SK-N-SH (cell line): ENCODE measurements at places on chromosomes 5 and 9. TPM values are rescaled to one million over a fixed set of nuclear protein-coding genes. Genes with fewer than 3 reads are reported as not detected.

Gene SLC25A2
- polyA plus RNA-seq = not detected in 2 replicates

Gene RANBP3L
- polyA plus RNA-seq = not detected in 2 replicates

Gene GPX8
- polyA plus RNA-seq = 30.1 and 44.2 TPM in 2 replicates

Gene TMEM252
- polyA plus RNA-seq = not detected in 2 replicates

Gene GABRG2
- polyA plus RNA-seq = not detected in 2 replicates

GRCh38 chr9:128892221-128892921 lies 10.4 kb downstream of the LRRC8A start:
- DNase-seq = no peak

- DNase-seq = peak; percentile 55
These were observed 701 bp upstream of the LMX1B start for GRCh38 chr9:126612813-126613641.

DNA sequence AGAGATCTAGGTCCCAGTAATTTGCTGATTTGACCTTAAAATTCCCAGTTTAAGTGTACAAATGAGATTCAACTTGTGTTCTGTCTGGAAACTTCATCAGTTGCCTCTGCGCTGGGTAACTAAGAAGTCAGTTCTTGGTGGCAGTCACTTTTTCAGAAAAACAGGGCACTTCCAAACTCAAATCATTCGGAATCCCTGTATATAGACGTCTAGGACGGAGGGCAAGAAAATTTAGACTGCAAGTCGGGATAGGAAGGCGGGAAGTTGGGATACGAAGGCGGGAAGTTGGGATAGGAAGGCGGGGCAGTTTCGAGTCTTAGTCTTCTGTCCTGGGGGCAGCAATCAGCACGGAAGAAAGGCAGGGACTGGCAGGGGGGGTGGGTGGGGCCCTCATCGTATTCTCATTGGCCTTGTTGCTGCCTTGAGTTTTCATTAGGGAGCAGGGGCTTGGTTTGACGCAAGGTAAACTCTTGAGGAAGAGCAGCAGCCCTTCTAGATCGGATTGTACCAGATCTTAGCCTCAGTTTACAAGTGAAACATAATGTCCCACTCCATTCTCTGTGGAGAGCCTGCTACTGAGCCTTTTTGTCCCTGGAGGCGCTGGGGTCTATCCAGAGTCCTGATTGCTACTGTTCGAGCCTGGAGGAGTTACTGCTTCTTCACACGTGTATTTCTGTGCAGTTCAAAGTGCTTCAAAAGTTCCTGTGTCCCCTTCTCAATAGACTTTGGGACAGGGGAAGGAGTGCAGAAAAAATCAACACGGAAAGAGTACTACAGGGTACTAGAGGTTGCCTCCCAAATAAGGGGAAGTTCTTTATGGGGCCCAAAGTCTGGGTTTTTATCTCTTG lies 2.7 kb upstream of the PURA start:
- DNase-seq = no peak

GRCh38 chr9:78319197-78320029 lies 22.5 kb downstream of the PSAT1 start:
- DNase-seq = no peak

DNA sequence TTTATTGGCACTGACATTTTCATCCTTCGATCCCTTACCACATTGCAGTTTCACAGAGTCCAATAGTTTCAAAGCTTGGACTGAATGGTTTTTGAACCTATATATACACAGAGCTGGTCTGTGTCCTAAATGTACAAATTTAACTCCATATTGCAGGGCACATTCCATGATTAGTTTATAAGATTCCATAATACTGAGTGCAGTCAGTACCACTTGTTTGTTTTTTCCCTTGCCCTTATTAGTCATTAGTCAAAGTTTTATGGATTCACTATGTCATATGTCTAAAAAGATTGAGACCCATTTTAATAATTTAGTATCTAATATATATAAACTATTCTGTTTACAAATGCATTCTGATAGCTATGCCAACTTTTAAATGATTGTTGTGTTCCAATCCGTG lies 654.8 kb upstream of the MEF2C start:
- no peak for DNase-seq

DNA sequence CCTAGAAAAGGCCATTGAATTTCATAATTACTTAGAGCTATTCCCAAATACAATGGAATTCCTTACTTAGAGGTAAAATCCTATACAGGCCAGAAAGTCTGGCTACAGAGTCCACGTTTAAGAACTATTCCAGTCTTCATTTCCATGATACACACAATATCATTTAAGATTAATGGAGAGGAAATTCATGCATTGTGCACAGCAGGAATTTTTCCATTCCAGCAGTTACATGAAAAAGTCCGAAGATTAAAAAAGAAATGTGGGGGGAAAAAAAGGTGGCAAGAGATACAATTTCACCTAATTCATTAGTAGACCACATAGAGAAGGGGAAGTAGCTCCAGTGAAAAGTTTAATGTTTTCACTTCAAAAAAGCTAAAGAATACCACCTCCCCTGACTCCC lies 63.1 kb downstream of the CHD1 start:
- DNase-seq = no peak

- DNase-seq = no peak
These were observed 282.9 kb upstream of the MVB12B start for GRCh38 chr9:126043681-126044080.

DNA sequence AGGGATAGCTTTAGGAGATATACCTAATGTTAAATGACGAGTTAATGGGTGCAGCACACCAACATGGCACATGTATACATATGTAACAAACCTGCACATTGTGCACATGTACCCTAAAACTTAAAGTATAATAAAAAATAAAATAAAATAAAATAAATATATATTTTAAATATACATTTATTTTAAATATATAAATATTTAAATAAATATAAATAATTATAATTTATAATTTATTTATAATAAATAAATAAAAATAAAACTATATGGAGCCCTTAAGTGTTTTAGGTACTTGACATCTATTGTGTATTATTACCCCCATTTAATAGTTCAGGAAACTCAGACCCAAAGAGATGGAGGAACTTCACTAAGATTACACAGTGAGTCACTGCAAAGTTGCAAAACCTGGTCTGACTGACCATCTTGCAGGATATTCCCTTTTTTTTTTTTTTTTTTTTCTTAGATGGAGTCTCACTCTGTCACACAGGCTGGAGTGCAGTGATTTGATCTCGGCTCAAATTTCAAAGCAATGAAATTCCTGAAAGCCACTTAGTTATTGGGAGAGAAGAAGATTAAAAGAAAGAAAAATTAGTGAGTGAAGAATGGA lies 5.8 kb upstream of the C5orf52 start:
- no peak for DNase-seq
